ENCODE measurements at places on chromosomes 6 and 20.
A peak's percentile ranks its signal among the peaks of the same experiment; 100 is the strongest.

DNA sequence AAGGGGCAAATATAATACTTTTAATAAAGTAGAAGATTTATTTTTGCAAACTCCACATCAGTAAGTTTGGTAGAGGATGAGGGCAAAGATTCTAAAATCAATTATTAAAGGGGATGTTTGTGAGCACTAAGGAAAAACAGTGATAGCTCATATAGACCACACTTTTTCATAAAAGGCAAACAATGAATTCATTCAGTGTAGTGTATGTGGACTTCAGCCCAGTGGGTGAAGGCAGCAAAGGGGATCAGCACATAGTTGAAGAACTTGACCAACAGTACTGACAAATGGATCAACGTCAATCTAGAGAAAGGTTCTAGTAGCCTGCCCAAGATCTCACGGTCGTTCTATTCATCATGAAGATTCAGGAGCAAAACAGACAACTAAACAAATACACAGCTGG is 45.3 kb downstream of the MAK start:
- no peak for DNase-seq

DNA sequence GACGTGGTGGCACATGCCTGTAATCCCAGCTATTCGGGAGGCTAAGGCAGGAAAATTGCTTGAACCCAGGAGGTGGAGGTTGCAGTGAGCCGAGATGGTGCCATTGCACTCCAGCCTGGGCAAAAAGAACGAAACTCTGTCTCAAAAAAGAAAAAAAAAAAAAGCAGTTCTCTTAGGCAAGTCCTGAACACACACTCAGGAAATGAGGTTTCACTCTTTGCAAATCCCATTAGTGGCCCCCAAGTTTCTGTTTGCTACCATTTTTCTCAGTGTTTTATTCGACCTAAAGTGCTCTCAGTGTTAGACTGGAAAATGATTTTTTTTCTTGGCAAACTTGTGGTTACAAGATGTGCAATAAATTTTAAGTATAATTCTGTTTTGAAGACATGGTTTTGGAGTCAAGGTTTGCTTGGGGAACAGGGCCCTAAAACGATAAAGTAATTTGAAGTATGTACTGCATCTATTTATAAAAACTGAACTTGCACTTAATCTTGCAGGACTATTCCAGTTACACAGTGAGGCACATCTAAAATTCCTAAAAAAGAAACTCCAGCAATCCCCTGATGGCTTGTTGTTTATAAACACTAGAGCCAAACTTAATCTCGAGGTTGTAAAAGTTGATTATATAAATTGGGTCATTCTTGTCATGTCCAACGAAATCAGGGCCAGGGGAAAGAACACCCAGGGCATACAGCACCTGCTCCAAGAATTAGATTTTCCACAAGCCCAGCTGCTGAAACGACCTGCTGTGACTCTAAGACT is 42.6 kb downstream of the MAP1LC3A start:
- peak; percentile 72 for DNase-seq

- DNase-seq = no peak
Measured at GRCh38 chr20:44028003-44028730, 113.5 kb downstream of the TOX2 start.

GRCh38 chr6:116447052-116447451 is 14.1 kb upstream of the CALHM6 start:
- no peak for DNase-seq

DNA sequence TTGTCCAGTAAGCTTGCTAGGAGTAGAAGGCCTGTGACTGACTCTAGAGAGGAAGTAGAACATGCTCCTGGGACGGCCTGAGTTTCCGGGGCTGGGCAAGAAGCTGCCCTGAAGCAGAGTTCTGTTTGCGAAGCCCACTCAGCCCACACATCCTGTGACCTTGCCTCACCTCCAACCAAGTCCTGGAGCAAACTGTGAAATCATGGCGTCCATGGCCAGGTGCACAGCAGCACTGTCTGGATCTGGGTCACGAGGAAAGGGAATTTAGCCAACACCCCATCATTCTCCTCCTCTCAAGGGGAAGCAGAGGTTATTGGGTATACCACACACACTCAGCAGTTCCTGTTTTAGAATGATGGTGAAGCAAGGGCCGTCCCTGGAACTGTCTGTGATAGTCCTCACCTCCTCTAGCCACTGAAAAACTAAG is 87.5 kb downstream of the CRYBG1 start:
- no peak for DNase-seq

GRCh38 chr6:1720620-1721322 is 111.1 kb downstream of the FOXC1 start:
- no peak for DNase-seq

DNA sequence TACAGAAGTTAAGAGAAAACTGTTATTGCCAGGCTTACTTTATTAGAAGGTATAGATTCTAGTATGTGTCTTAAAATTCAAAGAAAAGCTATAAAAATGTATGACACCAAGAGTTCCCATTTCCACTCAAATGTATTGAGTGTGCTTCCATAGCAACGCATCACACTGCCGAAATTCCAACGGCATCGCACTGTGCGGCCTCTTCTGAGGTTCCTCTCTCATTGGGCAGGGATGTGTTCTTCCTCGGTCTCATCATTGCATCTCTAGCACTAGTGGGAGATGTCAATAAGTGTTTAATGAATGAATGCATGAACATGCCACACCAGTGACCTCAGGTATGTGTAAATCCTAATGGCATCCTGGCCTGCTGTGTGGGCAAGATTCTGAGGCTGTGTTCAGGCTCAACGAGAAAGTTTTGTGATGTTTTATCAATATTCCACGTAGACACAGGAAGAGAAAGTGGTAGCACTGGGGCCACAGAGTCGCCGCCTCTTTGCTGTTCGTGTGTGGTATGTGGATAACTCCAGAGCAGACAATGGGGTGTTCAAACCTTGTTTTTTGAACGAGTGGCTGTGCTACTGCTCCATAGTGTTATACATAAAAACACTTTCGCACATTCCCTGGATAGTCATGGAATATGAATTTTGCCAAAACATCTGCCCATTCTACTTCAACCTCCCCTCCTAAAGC is 171.6 kb downstream of the ADGB start:
- no peak for DNase-seq

- no peak for DNase-seq
Measured at GRCh38 chr6:142870787-142871415, 74.1 kb downstream of the HIVEP2 start.

DNA sequence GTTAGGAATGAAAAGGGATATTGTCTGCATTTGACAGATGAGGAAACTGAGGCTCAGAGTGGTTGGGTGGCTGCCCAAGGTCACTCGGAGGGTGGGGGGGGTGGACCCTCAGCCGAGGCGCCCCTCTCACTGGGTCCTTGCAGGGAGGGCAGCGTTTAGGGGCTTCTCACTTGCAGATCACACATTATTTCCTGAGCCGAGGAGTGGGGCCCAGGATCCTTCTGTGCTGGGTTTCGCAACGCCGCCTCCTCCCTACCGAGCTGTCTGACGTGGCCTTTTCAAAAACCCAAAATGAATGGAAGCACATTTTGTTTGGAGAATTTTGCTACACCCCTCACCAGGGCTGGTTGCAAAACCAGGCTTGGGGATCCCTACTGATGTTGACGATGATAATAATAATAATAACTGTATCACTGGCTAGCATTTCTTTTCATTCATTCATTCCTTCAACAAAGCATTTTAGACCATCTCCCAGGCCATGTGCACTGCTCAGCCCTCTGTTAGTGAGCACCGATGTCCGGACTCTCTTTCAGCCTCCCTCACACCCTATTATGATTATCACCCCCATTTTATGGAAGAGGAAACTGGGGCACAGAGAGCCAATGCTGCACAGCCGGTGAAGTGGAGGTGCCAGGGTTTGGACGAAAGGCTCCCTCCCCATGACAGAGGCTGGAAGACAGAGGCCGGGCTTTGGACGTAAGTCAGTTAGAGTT is 5.2 kb downstream of the DLGAP4 start:
- DNase-seq = no peak

- DNase-seq = no peak
Measured at GRCh38 chr20:5821627-5822215, 71.5 kb downstream of the SHLD1 start.

- no peak for DNase-seq
Measured at GRCh38 chr20:6026051-6026450, 27.8 kb downstream of the LRRN4 start.

- no peak for DNase-seq
Measured at GRCh38 chr20:62039738-62040137, 25.9 kb downstream of the TAF4 start.

GRCh38 chr6:158237656-158238055 is 69.5 kb downstream of the GTF2H5 start:
- no peak for DNase-seq

GRCh38 chr6:157107571-157107914 is 215.8 kb downstream of the TMEM242 start:
- DNase-seq = no peak

GRCh38 chr6:31681135-31681671 is 336 bp upstream of the LY6G5C start:
- DNase-seq = peak; percentile 23

DNA sequence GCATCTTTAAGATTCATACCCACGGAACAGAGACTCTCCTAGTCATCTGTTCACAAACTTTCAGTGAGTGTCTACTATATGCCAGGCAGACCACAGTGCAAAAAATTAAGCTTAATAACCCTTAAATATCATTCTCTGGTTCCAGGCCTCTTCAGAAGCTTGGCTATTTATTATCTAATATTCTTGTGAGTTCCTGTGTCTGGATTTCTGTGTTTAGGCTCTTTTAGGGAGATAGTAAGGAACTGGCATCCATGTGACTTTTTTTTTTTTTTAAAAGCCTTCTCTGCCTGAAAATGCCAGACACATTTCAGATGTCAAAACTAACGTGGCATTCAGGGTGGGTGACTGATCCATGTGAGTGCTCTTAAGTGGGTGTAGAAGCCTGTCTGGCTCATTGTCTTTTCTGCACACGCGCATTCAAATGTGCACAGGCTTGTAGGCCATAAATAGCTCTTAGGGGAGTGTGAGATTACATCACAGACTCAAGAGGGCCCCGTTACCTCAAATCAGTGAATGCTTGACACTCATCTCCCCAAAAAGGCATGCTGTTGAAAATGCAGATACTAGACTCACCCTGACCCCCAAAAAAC is 141.9 kb downstream of the GMPR start:
- DNase-seq = no peak

GRCh38 chr20:62219992-62220665 is at the start of gene HRH3:
HRH3 (minus strand) TSS chr20:62220278; CDS start chr20:62219970, 308 bp downstream.
- peak; percentile 49 for DNase-seq

GRCh38 chr20:8250539-8251200 is 118.6 kb downstream of the PLCB1 start:
- DNase-seq = no peak

DNA sequence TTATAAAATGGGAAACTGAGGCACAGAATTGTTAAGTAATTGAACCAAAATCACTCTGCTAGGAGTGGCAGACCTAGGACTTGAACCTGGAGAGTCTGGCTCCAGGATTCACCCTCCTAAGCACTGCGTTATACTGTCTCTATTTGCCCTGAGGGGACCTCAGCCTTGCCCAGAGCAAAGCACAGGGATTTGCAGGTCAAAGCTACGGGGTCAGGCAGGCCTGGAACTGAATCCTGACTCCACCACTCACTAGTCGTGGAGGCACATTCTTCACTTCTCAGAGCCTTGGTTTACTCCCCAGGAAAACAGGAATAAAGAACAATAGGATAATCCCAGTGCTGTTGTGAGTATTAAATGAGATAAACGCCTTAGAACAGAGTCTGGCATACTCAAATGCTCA is 19.4 kb downstream of the KCNK15 start:
- DNase-seq = no peak

DNA sequence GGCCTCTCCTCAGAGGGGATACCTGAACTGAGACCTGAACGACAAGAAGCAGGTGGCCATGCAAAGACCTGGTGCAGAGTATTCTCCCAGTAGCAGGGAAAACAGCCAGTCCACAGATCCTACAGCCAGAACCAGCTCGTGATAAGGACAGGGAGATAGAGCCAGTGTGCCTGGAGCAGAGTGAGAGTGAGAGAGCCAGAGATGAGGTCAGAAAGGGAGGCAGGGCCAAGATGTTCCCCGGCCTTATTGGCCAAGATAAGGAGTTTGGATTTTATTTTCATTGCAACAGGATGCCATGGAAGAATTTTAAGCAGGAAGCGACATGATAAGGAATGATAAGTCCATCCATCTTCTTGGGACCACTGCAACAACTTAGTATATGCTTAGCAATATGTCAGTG is 111.8 kb downstream of the UBE3D start:
- DNase-seq = no peak

DNA sequence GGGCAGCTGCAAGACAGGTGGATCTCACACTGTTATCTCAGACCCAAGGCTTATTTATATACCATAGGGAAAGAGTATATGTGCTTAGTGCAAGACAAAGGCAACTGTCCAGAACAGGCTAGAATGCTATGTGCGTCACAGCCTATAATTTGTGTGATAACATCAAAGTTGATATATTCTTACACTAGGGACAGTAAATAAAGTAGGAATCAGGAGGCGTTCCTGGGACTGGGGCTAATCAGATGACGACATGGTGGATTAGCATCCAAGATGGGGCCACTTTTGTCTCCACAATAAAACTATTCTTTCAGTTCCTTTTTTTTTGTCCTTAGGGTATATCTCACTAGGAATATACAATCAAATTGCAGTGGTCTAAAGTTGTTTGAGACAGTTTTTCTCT is 54.9 kb upstream of the IER3 start:
- no peak for DNase-seq

GRCh38 chr6:125121894-125122293 is 31.7 kb upstream of the TPD52L1 start:
- DNase-seq = no peak

DNA sequence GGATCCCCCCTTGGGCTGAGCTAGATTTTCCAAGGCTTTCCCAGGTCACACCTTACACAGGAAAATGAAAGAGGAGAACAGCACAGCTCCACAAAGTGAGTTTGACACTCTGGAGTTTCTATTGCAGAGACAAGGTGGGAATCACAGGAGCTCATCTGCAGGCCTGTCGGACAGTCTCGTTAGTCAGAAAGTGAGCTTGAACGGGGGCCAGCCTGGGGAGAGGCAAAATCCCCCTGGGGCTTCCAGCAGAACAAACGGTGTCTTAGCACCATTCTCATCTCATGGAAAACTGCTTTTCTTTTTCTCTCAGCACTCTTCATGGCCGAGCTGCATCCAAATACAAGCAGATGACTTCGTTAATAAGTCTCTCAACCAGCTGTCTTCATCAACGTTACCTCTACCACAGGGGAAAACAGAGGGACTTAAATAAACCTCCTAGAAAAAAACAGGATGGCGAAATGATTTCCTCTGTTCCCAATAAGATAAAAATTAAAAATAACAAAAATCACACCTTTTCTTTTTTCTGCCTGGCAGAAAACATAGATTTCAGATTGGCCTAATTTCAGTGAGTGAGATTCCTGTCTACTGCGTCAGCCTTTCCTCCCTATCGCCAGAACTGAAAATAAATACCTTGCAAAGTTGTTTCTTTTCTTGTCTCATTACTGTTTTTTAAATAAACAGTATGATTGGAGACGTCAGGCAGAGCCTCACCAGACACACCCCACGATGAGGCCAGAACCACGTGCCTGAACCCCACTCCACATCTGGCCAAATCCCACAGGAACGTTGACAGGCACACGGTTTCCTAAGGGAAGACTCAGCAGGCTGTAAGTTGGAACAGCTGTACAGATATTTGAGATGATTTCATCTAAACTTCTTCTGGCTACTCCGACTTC is 219.0 kb downstream of the TTLL2 start:
- DNase-seq = no peak
